ENCODE measurements at places on chromosomes 13 and 19.

DNA sequence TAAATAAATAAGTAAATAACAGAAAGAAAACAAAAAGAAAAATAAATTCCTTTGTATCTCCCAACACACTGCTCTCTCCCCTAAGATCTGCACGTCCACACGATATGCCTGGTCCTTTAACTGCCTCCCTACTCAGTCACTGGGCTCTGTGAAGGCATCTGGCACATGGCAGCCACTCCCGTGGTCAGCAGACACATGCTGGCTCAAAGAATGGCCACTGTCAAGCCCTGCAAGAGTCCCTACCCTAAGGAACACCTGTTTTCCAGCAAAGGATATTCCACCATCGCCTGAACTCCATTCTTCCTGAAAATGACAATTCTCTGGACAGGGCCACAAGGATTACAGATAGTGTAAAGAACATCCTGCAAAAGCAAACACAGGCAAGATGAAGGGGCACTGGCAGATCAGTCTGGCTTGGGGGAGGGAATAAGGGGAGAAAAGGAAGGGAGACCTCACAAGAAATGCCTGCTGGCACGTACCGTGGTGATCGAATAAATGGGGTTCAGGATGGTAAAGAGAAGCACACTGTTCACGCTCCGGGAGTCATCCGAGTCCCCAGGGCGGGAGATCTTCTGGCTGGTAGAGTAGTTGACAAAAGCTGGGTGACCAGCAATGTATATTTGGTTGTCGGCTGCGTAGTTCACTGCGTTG lies 4.3 kb downstream of the HNRNPL start:
- DNase-seq: no peak

DNA sequence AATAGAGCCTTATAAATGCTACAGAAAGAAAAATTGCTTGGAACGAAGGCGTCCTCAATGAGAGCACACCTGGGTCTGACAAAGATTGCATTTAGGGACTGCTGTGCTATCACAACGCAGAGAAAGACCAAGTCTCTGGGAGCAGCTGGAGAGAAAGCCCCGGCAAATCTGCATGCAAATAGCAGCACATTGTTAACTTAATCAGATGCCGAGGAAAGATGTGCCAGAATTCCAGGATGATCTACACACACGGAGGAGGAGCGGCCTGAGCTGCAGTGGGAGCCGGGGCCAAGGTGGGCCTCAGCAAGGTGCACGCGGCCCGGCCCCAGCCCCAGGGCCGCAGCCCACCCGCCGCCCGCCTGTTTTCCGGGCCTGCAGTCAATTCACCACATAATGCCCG lies 1.4 kb downstream of the ZNF536 start:
- no peak for DNase-seq

DNA sequence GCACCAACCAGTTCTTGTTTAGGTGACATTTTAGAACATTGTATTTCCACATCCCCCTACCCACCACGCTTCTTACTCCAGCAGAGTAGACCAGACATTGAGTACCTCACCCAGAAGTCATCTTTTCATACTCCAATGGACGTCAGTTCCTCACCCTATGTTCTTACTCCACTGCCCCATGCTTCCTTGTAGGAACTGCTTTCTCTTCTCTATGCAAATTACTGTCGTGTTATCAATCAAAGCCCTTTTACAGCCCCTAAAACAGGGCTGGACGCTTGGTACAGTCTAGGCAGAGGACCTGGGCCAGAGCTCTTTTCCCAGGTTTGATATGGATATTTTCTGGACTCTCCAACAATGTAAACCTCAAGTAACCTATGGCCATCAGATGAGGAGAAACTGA lies 58.2 kb downstream of the USP12 start:
- no peak for DNase-seq

DNA sequence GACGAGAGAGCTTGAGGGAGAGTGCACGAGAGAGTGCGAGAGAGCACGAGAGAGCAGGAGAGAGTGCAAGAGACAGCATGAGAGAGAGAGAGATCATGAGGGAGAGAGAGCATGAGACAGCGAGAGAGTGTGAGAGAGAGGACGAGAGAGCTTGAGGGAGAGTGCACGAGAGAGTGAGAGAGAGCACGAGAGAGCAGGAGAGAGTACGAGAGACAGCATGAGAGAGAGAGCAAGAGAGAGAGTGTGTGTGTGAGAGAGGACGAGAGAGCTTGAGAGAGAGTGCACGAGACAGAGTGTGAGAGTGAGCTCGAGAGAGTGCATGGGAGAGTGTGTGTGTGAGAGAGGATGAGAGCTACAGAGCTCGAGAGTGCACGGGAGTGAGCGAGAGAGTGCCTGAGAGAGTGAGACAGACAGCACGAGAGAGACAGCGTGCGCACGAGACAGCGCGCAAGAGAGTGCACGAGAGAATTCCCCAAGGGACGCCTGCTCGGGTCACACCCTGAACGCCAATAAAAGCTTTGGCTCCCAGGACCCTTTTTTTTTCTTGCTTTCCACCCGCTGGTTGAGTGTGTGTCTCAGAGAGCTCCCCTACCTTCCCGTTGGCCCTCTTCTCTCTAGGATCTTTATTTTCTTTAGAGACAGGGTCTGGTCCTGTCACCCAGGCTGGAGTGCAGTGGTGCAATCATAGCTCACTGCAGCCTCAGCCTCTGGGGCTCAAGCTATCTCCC lies 3.7 kb downstream of the CD70 start:
- no peak for DNase-seq

DNA sequence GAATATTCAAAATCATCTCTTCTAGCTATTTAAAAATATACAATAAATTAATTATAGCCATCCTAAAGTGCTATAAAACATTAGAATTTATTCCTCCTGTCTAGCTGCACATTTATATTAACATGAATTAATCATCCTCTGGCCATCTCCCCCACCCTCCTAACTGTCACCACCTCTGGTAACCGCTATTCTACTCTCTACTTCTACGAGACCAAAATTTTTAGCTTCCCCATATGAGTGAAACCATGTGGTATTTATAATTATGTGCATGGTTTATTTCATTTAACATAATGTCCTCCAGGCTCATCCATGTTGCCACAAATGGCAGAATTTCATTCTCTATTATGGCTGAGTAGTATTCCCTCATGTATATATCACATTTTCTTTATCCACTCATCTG lies 265.2 kb downstream of the COG6 start:
- no peak for DNase-seq

DNA sequence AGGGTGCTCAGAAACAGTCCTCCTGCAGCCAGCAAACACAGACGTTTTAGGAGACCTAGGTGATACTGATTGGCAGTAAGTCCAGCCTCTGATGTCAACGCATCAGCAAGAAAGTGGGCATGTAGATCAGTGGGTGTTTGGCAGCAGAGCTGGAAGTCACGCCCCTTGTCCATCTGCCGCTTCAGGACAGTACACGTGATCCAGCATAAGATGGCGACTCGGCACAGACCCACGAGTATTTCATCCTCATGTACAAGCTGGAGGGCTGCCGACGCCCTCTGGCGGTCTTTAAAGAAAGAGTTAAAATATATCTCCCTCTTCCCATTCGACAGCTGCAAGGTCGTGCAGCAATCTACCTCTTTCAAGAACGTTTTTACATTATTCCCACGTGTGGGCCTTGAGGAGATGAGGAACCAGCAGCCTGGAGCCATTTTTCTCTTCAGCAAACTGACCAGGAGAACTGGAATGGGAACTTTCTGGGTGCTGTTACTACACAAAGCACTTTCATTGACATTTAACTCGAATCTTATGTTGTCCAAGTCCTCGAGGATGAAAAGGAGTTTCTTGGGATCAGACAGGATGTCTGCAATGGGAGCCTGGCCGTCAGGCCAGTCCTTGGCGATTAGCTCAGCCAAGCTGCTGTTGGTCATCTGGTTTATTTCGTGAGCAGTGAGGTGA lies 22.3 kb downstream of the NLRP11 start:
- peak; percentile 82 for DNase-seq

DNA sequence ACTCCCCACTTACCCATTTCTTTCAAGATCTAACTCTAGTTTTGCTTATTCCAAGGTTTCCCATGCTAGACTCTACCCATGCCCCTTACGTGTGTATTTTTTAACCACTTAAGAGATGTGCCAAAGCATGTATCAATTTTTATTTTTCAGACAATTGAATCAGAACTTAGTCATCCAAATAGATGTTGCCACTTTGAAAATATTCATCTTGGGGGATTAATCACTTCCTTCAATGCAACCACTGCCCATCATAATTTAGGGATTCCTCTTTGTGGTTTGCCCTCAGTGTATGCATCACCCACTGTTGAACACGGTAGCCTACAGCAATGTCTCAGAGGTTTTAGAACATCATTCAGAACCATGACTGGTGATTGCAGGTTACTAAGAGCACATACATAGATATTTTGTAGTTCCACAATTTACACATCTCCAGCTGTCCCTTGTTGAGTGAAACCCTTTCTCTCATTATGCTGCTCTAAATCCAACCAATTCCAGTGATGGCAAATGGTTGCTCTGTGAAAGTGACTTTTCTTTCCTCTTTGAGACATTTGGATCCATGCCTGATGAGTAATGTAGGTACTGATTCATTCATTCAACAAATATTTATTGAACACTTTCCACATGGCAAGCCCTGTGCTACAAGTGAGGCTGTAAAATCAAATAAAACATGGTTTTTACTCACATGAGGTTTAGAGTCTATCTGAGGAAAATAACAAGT lies 60.6 kb upstream of the SERP2 start:
- DNase-seq: no peak
